ENCODE measurements at places on chromosomes 13 and 19.

DNA sequence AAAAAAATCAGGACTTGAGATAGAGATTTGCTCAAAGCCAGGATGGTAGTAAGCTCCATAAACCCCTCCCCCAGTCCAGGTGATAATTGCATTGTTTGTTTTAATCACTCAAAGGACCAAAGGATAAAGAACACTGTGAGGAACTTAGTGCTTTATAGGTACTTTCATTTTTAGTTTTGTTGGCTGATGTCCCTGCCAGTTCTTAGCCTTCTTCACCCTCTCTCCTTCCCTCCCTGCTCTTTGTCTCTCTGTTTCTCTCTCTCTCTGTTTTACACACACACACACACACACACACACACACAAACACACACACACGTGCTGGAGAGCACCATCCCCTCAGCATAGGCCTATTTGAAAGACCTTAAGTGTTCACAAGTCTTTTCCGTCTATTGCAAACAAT lies 5.2 kb downstream of the FRY start:
- no peak for DNase-seq

- peak; percentile 12 for DNase-seq
Measured at GRCh38 chr13:29758531-29759114, 91.8 kb downstream of the UBL3 start.

DNA sequence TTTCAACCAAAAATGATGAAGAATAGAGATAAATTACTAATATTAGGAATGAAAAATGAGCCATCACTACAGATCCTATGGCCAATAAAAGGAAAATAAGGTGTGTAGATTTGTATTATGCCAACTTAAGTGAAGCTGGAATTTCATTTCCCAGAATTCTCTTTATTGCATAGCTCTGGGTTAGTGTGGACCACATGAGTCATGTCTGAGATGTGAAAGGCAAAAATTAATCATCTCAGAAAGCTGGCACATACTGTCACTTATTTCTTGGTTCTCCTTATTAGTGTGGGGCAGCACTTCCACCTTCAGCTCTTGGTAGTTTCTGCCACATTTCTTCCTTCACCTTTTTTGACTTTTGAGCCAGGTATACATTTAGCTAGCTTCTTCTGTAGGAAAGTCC lies 82.6 kb downstream of the KATNAL1 start:
- DNase-seq = no peak

DNA sequence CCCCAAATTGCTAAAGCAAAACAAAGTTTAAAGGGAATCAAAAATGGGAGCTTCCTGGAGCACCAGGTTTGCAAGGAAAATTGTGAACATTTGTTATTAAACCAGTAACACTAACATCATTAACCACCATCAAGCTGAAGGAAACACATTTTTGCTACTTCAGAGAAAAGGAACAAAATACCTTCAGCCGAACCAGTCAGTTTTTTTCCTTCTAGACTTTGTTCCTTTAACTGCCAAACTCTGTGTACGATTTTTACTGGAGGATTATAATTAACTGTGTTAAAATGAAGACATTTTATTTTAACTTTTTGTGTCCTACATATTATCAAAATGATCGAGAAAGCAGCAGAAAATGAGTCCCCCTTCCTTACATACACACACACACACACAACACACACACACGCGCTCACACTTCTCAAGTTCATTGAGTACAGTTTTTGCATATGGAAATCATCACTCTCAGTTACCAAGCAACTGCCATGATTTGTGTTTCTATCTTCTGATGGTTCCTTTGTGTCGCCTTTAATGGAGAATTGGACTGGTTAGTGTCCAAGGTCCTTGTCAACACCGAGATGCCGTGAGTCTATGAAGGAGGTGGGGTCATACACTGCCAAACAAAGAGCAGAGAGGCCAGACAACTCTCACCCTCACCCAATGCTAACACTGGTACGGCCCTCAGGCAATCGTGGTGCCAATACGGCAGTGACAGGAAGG lies 9.8 kb upstream of the SERP2 start:
- no peak for DNase-seq

DNA sequence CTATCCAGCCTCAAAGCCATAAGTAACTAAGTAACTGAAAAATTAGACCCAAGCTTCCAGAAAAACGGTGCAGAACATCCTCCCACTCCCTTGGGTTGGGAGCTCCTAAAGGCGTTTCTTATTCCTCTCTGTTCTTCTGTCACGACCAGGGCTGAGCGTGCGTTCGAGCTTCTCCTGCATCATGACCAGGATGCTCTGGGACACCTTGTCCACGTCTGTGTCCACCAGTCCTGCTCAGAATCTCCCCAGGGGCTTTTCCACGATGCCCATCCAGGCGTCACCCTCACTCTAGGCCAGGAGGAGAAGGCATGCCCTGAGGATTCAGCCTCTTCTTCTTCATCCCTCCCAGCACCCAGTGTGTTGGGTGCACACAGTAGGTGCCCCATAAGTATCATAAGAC lies 37.8 kb upstream of the GAS6 start:
- DNase-seq = no peak

- DNase-seq = no peak
Measured at GRCh38 chr19:35290381-35291127, 1.4 kb upstream of the MAG start.

DNA sequence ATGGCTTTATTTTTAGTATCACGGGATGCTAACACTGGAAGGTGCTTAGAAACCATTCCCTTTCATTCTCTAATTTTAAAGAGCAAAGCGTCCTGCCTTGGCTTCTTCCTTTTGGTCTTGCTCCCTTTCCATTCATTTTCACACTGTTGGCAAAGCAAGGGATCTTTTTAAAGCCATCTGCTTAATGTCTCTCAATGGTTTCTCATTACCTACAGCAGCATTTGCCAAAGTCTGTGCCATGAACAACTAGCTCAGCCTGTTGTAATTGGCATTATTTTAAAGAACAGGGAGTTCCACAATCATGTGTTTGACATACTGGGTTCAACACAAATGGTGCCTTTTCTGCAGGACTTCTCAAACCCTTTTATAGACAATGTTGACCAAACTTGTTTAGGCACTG lies 444.3 kb downstream of the GPC6 start:
- DNase-seq = no peak

DNA sequence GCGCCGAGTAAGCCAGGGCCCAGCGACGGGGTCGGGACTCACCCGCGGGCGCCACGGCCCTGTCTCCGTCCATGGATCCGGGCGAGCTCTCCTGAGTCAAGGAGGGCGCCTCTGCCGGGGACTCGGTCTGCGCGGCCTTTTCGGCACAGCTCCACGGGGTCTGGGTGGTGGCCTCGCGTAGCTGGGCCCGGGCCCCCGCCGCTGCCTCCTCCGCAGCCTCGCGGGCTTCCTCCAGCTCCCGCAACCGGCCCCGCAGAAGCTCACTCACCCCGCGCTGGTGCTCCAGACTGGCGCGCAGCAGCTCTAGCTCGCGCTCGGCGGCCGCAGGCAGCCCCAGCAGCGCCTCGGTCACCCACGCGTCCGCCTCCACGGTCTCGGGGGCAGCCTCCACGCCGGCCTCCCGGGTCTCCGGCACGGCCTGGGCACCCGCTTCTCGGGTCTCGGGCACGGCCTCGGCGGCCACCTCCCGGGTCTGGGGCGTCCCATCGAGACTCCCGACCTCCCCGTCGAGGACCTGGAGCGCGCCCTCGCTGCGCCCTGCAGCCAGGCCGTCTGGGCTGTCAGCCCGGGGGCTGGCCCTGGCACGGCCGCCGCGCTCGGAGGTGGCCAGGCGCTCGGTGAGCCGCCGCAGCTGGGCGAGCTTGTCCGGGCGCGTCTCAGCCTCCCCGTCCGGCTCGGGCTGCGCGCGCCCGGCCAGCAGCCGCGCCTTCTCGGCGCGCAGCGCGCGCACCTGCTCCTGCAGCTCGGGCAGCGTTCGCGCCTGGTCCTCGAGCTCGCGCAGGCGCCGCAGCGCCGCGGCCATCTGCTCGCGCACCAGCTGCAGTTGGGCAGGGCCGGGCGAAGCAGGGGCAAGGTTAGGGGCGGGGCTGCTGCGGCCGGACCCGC lies 8.4 kb downstream of the KANK3 start:
- no peak for DNase-seq

GRCh38 chr19:31146015-31146414 lies 203.2 kb downstream of the TSHZ3 start:
- no peak for DNase-seq

GRCh38 chr13:43830497-43830881 lies 43.7 kb upstream of the ENOX1 start:
- no peak for DNase-seq

DNA sequence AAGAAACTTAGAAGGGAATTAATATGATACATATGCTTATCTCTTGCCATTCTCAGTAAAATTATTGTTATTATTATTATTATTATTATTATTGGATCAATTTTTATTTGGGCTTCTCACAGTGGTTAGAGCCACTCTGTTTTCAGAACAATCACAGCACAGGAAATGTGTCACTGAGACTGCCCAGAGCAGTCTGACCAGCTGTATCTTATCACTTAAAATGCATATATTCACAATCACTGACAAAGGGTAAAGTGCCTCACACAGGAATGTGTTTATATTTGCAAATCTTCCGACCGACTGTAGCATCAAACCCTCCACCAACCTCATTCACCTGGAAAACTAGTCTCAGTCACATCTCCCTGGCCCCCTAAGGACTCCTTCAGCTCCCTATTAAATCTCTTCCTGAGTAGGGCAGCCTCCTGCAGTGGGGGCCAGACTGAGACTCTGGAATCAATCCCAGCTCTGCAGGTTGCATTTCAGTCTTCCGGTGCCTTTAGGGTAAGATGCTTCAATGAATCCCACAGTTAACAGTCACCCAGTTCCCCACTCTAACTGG lies 738.3 kb upstream of the SLITRK5 start:
- DNase-seq = no peak

GRCh38 chr19:17385878-17386611 lies 8.0 kb downstream of the CCDC194 start:
- peak; percentile 56 for DNase-seq

DNA sequence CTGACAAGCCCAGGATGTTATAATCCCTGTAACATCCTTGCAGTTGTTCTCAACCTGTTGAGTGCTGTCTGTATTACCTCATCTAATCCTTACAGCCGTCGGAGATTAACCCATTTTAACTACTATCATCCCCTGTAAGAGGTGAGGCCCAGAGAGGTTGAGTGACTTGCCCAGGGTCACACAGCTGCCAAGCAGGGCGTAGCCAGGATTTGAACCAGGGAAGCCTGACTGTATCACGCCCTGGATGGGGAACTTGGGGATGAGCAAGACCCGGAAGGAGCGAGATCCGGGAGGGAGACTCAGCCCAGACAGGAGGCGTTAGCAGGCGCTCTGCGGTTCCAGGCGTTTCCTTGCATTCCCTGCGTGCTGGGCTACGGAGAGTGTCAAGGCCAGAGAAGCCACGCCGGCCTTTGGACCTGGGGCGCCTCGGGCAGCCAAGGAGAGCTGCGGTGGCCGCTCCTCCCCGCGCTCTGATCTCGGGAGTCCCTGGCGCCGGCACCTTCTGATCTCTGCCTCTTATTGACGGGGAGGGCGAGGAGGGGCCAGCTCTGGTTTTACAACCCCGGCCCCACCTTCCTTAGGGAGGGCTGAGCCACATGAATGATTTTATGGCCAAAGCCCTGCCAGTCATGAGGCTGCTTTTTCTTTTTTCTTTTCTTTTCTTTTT lies 6.2 kb downstream of the SULT2B1 start:
- DNase-seq = no peak

GRCh38 chr13:80363890-80364503 lies 23.1 kb upstream of the SPRY2 start:
- no peak for DNase-seq

GRCh38 chr13:23020246-23020843 lies 160.4 kb upstream of the SGCG start:
- DNase-seq = peak; percentile 6

- no peak for DNase-seq
Measured at GRCh38 chr13:45104261-45104660, 16.0 kb upstream of the GTF2F2 start.

- DNase-seq = no peak
Measured at GRCh38 chr13:29621841-29622240, 26.4 kb upstream of the SLC7A1 start.

DNA sequence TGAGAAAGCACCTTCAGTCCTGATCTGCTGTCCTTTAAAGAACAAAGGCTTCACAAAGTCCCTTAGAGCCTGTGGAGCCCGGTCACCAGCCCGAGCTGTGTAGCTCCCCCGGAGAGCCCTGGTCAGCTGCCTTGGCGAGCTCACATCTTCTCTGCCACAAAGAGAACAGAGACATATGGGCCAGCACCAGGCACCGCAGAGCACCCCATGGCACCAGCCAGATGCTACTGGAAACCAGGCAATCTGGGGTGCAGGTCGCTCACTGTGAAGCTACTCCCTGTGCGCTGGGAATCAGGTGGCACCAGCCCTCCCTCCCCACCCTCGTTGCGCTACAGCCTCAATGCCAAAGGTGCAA lies 44.3 kb upstream of the F7 start:
- DNase-seq = no peak

DNA sequence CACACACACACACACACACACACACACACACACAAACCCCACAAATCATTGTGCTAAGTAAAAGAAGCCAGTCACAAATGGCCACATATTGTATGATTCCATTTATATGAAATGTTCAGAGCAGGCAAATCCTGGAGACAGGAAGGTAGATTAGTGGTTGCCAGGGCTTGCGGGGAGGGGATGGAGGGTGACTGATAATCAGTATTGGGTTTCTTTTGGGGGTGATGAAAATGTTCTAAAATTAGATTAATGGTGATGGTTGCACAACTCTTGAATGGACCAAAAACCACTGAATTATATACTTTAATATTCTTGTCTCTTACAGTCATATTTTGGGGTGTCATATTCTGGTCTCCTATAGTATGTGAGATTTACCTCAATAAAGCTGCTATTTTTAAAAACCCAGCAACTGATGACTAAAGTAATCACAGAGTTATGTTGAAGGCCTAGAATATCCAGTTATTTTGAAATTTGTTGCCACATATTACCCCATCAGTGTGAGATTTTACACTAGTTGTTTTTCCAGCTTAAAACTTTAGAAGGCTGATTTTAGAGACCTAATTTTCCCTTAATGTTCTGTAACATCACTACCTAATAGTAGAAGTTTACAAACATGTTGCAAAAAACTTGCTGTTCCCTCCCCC lies 20.3 kb downstream of the FLT1 start:
- DNase-seq = no peak

GRCh38 chr13:50129081-50129705 lies 113.9 kb downstream of the KCNRG start:
- no peak for DNase-seq

- DNase-seq = no peak
Measured at GRCh38 chr19:16830679-16831078, 1.5 kb downstream of the SIN3B start.
